ENCODE measurements at places on chromosomes 4 and X.

GRCh38 chr4:52676536-52676935, 17.4 kb upstream of the USP46 start:
- DNase-seq = no peak

DNA sequence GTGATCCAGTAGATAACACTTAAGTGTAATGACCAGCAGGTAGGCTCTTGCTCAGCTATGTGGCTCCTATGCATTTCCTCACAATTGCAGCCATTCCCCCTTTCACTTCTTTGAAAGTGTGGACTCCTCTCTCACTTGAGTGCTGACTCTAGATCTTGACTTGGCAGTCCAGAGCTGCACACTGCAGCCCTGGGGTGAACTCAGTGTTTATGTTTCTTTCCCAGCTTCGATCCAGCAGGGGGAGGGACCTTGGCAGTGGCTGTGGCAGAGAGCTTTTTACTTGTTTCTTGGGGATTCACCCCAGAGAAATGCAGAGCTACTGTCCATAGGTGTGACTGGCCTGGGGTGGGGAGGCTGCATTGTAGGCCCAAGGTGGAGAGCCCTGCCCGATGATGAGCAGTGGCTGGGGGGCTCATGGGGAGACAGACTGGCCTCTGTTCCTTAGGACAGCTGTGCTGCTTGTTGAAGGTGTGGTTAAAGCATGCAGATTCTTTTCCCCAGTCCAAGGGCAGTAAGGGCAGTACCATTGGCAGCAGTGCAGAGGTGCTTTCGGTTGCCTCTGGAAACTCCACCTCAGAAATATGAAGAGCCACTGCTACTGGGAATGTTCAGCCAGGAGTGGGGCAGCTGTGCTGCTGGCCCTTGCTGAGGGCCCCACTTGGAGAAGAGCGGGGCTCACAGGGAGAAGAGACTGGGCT, 134.7 kb downstream of the SH3BGRL start:
- DNase-seq = no peak

GRCh38 chrX:43108828-43109227, 330.9 kb upstream of the PPP1R2C start:
- no peak for DNase-seq

DNA sequence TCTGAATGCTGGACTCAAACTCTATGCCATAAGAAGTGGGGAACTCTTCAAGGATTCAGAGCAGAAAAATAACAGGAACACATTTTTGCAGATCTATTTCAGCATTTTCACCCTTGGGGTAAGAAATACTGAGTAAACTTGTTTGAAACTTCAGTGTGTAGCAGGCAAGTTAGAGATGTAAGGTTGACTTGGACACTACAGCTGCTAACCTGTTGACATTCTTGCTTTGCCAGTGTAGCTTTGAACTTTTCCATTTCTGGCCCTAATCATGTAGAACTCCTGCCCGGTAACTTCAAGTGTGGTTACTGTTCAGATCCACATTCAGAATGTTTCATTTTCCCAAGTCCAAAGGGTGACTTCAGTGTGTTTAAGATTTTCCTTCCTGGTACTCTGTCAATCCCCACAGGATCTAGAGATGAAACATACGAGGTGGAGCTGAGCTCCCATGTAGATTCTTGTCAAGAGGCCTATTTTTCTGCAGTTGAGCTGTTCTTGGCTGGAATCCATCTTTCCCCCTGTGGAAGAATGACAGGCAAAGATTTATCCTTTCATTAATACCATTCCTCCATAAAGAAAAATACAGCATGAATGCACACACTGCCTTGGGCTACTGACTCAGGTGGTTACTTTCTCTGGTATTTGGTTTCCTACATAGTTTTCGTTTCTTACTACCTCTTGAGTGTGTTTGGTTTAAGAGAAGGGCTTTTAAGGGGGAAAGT, 34.1 kb downstream of the FHDC1 start:
- DNase-seq = no peak

DNA sequence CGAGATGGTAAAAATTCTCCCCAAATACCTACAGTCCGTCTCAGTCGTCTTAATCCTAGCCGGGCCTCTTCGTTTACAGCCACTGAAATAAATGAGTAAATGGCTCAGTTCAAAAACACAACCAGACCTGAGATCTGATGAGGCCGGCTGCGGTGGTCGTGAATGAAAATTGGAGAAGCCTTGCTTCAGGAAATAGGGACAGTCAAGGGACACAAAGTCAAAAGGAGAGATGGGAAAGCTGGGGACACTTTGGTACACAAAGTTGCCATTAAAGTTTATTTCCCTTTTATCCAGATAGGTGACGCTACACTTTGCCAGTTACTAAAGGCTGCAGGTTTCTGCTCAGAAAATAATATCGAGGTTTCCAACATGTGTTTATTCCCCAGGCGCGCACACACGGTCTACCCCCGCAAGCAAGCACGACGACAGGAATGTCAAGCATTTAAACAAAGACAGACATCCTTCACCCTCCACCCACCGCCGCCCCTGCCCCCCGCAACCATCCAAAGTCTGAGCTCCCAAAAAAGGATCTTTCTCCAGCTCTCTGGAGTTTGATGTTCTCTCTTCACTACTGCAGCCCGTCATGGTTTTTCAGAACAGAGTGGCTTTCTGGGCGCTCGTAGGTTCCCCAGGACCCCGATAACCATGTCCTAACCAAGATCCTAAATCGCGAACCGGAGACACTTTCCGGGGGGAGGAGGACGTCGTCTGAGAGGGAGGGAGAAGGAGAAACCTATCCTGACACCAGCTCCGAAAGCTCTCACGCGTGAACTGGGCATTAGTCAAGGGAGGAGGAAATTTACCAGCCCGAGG, 1.3 kb upstream of the PCDH7 start:
- DNase-seq = no peak
